ENCODE measurements at places on chromosomes 3 and 15.

DNA sequence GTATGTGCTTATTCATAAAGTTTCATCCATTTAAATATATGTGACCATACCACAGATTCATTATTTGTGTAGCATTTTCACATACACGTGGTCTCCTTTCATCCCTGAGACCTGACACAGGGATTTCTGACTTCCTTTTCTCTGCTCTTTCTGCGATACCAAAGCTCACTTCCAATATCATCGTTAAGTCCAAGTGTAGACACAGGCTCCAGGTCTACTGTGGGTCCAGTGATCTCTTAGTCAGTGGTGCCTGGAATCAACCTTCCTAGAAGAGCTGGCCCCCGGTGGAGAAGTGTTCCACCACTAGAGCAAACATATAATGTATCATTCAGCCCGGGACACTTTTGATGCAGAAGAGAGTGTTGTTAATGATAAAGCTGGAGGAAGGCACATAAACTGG, 72.4 kb downstream of the LDHAL6B start:
- DNase-seq: no peak

- DNase-seq: no peak
Observed at GRCh38 chr3:9147896-9148266, 101.6 kb downstream of the SRGAP3 start.

DNA sequence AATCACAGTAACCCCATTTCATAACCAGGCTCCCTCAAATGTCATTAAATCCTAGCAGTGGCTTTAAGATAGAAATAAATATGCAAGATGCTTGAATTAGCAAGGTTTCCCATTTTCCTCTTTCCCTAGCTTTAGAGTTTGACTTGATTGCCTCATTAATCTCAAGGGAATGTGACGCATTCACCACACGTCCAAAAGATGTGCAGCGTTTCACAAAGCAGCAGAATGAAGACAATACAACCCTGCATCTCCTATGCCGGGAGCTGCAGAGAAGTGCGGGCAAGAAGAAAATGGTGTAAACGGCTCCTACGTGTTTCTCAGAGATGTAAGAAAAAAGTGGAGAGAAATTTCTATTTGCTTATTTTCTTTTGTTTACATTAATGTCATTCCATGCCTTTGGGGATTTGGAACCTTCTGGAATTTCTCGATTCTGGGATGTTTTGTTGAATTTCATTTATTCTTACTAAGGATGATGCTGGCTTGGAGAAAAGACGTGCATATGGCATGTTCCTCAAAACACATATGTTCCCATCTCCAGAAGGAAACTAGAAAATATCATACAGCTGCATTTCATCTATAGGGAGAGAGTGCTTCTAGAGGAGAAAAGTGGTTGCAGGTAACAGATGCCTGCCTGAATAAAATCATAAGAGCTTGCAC, 27.8 kb upstream of the FRMD4B start:
- no peak for DNase-seq

GRCh38 chr15:75591655-75592364, 12.7 kb upstream of the PTPN9 start:
- DNase-seq: no peak

GRCh38 chr3:144264794-144265193, 293.2 kb downstream of the DIPK2A start:
- DNase-seq: no peak

DNA sequence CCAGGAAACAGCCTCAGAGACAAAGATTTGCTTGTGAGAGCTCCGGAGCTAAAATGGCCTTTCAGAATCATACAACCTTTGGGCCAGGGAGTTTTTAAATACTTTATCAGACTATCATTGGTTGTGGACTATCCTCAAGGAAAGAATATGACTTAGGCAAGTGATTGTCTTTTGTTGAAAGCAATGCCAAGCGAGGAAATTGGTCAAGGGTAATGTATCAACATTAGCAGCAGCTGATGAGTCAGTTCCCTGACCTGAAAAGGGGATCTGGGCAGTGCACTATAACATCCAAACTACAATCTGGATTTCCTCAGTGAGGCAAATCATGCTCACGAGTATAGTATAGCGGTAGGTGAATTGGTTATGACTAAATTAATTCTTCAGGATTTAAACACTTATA, 303.6 kb downstream of the LSAMP start:
- no peak for DNase-seq

- no peak for DNase-seq
Observed at GRCh38 chr3:84108442-84108971, 850.3 kb upstream of the CADM2 start.

DNA sequence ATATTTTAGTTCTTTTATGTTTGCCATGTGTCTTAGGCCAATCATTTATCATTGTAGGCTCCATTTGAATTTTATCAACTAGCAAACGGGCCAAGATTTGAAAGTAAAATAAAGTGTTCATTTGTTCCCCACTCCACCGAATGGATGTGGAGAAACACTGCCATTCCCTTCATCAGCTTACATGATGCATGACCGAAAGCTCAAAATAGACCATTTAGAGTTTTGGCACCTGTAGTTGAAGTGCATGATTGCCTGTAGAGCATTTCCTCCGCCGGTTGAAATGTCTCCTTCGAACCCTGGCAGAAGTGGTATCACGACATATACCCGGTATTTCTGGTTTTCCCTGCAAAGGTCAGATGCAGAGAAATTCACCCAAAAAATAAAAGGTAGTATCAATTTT, 165.6 kb downstream of the PLD1 start:
- no peak for DNase-seq

DNA sequence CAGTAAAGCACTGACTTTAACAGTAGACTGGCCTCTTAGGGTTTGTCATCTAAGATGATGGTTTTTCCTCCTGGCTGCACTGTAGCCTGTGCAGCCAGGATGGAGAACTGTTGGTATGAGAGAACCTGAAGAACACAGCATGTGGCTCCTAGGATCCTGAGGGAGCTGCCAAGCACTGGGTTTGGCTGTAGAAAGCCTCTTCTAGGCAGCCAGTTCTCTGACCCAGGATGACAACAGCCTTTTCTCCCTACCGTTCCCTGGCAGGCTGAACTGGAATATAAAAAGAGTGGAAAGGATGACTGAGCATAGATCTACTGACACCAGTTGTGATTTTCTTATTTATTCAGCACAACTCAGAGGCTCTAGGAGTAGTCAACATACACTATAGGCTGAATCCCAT, 34.3 kb upstream of the MANF start:
- no peak for DNase-seq

DNA sequence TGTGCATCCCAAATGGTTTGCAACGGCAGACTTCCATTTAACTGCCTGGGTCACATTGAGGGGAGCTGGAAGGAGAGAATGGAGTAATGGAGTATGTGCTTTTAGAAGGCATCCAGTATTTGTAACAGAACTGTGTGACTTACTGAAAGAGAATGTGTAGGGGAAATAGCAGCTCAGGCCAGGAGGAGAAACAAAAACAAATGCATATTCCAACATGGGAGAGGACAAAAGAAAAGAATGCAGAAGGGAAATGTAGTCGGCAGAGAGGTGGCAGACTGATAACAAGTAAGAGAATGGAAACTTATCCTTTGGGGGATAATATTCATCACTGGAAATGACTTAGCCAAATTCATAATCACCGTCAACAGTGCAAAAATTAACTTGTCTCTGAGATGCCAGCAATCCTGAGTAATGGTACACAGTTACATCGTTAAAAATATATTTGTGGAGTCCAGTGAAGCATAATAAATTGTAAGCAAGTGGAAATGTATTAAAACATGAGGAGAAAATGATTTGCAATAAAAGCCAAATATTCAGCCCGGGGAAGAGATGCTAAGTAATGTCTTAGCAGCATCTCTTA, 294.9 kb upstream of the SGO1 start:
- no peak for DNase-seq

DNA sequence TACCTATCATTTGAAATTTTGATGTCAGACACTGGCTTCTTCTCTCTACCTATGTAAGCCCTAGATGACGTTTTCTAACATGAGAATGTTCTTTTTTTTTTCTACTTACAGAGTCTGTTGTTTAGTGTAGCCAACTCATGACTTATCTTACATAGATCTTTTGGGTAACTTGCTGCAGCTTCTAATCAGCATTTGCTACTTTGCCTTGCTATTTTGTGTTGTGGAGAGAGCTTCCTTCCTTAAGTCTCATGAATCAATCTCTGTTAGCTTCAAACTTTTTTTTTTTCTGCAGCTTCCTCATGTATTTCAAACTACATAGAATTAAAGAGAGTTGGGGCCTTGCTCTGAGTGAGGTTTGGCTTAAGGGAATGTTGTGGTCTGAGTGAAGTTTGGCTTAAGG, 568.7 kb upstream of the BCHE start:
- no peak for DNase-seq

DNA sequence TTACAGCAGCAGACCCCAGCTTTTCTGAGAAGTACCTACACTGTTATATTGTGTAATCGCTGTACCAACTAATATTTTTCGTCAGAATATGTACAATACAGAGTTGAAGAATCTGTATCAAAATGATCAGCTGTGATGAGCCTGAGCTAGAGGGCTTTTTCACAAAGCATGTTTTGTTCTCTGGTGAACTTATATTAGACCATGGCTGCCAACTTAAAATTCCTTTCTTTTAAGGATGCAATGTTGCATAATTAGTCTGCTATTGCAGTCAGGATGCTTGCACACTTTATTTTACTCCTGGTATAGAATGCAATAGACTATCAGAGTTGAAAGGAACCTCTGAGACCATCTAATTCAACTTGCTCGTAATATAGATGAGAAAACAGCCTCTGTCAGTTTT, 127.8 kb downstream of the RBMS3 start:
- DNase-seq: no peak

GRCh38 chr15:74144153-74144775, 13.9 kb downstream of the ISLR2 start:
- no peak for DNase-seq

DNA sequence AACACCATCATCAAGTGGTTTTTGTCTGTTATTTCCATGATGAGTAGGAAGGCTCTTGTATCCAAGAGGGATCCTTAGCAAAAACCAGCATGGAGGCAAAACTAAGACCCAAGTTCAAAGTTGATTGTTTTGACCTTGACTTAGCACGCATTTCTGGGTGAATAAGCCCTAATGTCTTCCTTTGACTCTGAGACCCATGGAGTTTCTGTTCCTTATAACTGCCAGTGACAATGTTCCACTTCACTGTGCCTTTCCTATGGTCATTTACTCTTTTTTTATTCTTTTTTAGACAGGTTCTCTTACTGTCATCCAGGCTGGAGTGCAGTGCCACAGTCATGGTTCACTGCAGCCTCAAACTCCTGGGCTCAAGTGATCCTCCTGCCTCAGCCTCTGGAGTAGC, 118.2 kb upstream of the MRPL3 start:
- DNase-seq: no peak

GRCh38 chr3:62918131-62918530, 42.9 kb upstream of the CADPS start:
- no peak for DNase-seq

DNA sequence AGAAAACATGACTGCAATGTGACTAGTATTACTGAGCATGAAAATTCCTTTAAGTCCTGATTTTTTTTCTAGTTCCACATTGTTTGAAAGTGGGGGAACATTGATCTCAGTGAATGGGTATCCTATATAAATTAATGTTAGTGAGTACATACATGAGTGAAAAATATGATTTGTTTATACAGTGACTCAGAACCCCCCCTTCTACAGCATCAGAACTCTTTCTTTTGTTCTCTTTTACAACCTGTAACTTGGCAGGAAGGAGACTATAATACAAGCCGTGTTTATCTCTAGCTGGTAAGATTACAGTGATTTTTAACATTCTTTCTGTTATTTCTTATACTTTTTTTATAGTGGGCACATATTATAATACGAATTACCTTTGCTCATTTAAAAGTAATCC, 384.7 kb downstream of the PDCD6IP start:
- DNase-seq: no peak

DNA sequence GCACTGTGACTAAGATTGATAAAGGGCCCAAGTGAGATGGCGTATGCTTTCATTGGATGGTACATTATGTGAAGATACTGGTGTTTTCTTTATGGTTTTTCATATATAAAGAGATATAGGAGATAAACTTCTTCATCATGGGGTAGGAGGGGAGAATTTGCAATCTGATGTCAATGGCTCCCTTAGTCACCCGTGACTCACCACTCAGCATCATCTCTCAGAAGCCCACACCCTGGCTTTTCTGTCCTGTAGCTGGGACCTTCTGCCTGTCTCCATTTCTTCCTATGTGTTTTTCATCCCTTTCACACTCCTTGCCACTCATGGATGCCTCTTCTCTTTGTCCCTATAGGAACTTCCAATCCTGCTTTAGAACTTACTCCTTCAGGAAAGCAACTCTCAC, 114.3 kb upstream of the SEMA6D start:
- DNase-seq: no peak

DNA sequence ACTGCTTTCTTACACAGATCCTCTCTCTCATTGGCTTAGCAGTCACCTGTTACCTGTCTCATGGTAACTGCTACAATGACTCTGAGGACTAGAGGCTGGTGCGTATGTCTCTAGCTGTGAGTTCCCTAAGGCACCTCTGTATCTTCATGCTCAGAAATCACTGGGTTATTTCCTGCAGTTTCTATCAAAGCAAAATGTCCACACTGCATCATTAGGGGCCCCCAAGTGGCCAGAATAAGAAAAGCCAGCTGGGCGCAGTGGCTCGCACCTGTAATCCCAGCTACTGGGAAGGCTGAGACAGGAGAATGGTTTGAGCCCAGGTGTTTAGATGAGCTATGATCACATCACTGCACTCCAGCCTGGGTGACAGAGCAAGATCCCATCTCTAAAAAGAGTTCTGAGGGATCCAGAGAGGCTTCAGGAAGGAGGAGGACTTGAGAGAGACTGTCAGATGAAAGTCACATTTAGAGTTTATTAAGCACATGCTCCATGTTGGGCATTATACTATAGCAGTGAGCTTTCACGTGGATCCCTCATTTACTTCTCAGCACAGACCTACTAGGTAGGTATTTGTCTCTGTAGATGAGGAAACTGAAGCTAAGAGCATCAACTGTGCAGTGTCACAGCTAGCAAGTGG, 2.3 kb upstream of the VPS18 start:
- peak; percentile 41 for DNase-seq

GRCh38 chr15:100944244-100944895, 25.2 kb downstream of the LRRK1 start:
- DNase-seq: no peak

DNA sequence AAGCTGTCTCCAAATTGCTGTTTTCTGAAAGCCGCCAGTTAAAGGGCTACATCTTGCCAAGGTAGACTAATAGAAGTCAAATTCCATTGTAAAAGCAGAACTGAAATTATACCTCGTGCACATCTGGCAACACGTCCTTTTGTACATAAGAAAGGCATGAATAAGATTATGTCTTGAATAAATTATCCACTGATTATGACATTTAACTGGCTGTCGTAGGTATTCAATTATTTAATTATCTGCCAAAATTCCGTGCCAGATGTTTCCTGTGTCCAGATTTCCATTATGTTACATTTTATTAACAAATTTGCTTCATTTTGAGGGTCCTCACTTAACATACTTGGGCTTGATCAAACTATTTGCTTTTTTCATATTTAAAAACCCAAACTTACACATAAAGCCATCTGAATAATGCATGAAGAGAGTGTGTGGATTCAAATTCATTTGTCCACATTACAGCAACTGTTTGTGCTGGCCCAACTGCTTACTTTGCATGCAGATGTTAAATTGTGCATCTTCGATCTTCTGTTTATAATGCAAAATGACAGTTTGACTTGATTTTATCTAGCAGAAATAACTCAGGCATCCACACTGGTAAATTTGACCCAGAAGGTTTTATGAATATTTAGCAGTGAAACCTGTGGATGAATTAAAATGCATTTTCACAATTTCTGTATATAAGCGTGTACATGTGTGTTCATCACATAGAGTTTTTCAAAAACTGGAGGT, 701.5 kb downstream of the ZNF385D start:
- no peak for DNase-seq

- DNase-seq: no peak
Observed at GRCh38 chr15:79076661-79077060, 13.9 kb downstream of the RASGRF1 start.

All from CD14-positive monocyte (primary cell).